NCI-H1930 (cell line): ENCODE measurements at places on chromosomes 7 and 10.

- no peak for DNase-seq
Observed at GRCh38 chr7:118794419-118794818, 569.9 kb downstream of the ANKRD7 start.

DNA sequence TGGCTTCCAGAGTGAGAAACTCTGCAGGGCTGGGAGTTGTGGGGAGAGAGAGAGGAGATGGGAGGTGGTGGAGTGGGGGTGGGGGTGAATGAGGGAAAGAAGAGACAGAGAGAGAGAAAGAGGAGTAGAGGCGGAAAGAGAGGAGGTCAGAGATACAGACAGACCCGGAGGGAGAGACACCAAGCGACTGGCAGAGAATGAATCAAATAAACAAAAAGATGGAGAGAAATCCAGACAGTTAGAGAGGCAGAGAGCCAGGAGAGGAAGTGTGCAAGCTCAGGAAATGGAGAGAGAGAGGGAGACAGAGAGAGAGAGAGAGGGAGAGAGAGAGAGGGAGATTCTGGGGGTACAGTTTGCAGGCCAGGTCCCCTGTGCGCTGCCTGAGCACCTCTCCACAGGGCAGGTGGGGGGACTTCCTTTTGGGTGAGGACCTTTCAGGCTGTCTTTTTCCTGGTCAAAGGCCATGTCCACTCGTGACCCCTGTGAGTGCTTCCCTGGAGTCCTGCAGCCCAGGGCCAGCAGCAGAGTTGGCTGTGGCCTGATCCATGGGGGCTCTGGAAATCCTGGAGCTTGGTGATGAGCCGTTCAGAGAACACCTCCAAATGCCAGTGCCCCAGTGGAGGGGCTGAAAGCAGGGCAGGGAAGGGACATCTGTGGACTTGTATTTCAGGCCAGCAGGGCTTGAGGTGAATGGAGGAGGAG is 25.0 kb upstream of the PCBD1 start:
- DNase-seq = no peak

DNA sequence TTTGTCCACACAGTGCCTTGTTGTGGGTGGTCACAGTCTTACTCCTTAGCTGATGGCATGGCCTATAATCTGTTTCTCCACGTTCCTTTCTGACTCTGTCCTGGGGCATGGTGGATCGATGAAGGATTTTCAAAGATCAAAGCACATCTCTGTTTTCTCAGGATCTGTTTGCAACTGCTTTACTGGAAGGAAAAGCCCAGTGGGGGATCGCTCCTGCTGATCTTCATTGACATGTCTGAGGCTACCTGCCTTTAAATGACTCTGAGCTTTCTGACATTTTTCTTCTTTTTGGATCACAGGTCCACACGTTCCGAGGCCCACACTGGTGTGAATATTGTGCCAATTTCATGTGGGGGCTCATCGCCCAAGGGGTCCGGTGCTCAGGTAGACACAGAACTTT is 68.0 kb upstream of the PRR15 start:
- DNase-seq = no peak

DNA sequence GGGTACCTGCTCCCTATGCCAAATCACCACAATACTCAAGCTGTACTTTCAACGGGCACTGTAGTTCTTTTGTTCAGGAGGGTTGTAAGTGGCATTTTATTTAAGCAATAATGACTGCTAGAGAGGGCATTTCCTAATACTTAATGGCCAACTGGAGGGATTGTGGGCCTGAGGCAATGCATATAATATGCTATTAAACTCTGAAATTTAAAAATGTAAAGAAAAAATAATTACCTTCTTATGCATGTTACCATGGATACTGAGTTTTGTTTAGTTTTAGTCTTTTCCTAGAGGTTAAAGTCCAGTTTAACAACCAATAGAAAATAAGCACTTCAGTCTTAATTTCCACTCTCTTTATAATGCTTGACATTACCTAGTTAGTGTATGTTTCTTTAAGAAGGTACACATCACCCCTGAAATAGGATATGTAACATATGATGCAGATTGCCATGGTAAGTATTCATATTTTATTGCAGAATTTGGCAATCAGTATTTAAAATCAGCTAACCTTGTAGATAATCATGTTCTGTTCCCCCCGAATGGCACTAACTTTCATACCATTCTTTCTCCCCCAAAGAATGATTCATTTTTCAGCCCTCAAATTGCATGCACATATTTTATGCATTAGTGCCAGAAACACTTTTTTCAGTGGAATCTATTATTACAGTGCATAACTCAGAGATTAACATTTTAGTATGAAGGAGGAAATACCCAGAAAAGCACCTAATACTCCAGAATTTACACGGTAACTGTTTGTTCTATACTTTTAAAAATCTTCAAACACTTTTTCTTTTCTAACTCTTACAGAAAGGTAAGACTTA is 90.3 kb upstream of the ZNF438 start:
- DNase-seq = no peak

DNA sequence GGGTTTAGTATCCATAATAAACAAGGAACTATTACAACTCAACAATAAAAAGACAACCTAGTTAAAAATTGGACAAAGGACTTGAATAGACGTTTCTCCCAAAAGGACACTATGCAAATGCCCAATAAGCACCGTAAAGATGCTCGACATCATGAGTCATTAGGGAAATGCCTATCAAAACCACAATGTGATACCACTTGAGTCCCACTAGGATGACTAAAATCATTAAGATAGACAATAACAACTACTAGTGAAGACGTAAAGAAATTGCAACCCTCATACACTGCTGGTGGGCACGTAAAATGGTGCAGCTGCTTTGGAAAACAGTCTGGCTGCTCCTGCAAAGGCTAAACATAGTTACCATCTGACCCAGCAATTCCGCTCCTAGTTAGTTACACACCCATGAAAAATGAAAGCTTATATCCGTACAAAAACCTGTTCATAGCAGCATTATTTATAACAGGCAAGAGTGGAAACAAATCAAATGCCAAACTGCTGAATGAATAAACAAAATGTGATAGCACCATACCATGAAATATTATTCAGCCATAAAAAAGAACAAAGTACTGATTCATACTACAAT is 17.3 kb downstream of the CCDC3 start:
- DNase-seq = no peak

DNA sequence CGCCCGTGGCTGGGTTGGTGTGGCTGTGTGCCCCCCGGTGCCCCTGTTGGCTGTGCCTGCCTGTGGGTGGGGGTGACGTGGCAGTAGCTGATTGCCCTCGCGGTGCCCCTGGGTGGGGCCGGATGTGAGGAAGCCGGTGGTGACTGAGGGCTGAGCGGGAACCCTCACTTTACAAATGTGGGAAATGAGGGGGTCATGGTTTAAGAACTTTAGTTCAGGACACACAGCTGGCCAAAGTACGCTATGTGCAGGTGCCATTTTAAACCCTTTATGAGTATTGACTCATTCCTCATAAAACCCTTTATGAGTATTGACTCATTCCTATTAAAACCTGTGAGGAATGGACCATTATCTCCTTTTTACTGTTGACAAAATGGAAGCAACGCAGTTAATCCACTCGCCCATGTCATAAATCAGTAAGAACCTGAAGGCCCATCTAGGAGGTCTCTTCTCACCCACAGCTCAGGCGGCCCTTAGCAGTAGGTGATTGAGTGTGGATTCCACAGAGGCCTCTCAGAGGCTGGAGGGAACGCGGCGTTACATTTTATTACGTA is 290.1 kb upstream of the COBL start:
- peak; percentile 61 for DNase-seq

- no peak for DNase-seq
Observed at GRCh38 chr7:67843001-67843565, 846.5 kb downstream of the TYW1 start.

DNA sequence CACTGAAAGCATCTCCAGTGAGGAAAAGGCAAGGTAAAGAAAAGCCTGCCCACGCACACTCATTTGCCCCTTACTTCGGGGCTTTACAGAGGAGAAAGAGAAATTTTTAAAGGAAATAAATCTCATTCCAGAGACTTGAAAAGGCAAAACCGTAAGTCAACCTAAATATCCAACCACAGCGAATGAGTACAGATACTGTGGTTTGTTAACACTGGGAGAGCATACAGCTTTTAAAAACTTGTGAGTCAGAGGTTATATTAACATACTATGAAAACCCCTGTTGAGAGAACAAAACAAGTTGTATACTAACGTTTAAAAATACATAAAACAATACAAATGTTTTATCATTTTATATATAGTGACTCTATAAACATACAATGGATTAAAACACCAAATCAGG is 28.6 kb upstream of the ST7 start:
- no peak for DNase-seq

GRCh38 chr7:25613912-25614311 is 385.6 kb upstream of the NPVF start:
- DNase-seq = no peak

DNA sequence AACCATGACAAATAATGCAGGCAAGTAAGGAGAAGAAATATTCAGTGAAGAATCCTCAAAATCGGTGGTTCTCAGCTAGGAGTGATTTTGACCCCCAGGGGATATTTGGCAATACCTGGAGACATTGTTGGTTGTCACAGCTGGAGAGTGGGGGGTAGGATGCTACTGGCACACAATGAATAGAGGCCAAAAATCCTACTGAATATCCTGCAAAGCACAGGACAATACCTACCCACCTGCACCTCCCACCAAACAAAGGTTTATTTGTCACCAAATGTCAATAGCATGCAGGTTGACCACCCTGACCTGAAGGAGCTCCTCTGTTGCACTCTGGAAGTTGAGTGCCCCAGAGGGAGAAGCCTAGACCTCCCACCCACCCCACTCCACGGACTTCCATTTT is 1028.6 kb downstream of the CNTNAP2 start:
- no peak for DNase-seq

DNA sequence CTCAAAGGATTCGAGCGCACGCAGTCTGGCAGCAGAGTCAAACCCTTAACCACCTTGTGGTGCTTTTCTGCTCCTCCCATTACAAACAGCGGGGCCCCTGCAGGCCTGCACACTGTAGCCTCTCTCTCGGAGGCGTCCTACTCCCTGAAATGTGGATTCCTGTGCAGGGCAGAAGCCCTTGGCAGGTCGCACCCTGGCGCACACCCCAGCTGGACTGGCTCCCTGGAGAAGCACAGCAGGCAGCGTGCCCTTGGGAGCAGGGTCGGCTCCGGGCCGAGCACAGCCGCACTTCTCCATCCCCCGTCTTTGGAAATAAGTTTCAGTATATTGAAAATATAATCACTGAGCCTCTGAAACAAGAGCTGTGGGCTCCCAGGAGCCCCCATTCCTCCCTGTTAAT is 144.1 kb downstream of the C10orf105 start:
- DNase-seq = no peak

DNA sequence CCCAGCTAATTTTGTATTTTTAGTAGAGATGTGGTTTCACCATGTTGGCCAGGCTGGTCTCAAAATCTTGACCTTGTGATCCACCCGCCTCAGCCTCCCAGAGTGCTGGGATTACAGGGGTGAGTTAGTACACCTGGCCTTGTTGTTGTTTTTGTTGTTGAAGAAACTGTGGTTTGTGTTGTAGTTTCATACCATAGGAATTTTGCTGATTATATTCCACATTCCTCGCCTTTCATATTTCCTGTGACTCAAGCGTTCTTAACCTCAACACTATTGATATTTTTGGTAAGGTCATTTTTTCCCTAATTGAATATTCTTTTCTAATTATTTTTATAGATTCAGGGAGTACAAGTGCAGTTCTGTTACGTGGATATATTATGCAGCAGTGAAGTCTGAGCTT is 16.7 kb downstream of the LIPF start:
- no peak for DNase-seq

- no peak for DNase-seq
Observed at GRCh38 chr10:78550090-78550489, 516.4 kb downstream of the RPS24 start.

GRCh38 chr10:72490951-72491350 is 134.9 kb downstream of the MICU1 start:
- no peak for DNase-seq

DNA sequence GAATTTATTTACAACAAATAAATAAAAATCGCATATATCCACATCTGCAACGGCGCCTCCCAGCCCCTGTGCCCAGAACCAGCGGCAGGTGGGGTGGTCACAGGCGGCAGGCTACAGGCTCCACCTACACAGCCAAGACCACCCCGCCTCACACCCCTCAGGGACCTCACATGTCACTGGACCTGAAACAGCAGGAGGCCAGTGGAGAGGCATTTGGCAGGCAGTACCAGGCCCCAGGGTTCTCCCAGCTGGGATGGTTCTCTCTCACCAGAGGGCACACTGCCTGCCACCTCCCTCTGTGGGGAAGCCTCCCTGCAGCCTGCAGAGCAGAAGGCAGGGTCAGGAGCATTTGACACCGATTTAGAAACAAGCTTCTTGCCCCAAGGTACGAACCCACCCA is 81.5 kb downstream of the MAD1L1 start:
- no peak for DNase-seq
